Liver (tissue), 10 donors: ENCODE measurements at places on chromosomes 7 and 10. TPM values are rescaled to one million over a fixed set of nuclear protein-coding genes. Genes with fewer than 3 reads are reported as not detected.

DNA sequence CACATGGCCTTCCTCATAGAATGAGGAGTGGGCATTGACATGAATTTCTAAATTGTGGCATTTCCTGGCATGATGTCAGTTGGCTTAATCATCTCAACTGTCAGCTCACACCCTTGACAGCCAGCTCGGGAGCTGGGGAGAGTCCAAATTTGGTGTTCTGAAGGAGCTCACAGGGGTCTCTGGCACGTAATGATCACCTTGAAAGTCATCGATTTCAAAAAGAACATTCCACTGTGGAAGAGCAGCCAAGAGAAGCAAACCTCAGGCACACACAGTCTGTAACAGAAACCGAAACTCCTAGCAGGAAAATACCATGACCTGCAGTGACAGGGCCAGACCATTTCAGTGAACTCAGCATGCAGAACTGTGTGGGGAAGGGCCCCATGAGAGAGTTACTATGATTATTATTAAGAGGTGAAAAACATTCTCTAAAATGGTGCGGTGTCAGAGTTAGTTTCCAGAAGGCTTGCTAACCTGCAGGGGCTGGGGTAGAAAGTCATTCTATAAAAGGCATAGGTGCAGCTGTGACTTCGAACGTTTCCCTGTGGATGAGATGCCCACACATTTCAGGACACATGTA, 26.4 kb upstream of the KLF6 start:
- H3K36me3 ChIP-seq = no peaks in the 10 kb centered on the region
- H3K4me1 ChIP-seq = peaks cover 8% of the 10 kb centered on the region
- no peaks in the 10 kb centered on the region for H3K27me3 ChIP-seq
- peak overlapping the region; percentile 25 for H3K4me3 ChIP-seq
- DNase-seq = no peak

The FHIP2A gene
- 14.4 TPM for total RNA-seq

DNA sequence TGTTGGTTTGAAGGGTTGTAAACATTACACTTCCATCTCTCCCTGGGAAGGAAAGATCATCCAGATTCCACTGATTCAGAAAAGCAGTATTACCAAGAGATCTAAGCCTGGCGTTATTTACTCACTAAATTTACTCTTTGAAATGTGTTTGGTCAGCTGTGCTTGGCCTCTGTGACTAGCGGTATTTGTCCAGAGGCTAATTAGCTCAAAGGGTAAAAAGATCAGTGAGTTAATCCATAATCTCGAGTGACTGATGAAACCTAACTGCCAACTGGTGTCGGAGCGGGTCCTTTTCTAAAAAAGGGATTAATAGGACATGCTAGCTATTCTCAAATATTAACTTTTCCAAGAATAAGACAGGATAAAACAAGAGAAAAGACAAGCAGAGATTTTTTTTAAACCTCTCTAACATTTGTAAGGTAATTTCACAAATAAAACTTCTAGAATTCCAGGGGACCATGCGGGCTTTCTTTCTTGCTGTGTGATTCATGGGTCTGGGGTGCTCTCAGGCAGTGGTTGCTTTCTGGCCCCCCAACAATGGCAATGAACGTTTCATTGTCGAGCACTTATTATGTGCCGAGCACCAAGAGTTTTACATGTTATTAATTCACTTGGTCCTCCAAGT, 247.3 kb upstream of the AOAH start:
- no peaks in the 10 kb centered on the region for H3K36me3 ChIP-seq
- peak overlapping the region; percentile 65 for H3K27ac ChIP-seq
- peak overlapping the region; percentile 8 for H3K4me3 ChIP-seq
- DNase-seq = no peak
- H3K4me1 ChIP-seq = peaks cover 29% of the 10 kb centered on the region

DNA sequence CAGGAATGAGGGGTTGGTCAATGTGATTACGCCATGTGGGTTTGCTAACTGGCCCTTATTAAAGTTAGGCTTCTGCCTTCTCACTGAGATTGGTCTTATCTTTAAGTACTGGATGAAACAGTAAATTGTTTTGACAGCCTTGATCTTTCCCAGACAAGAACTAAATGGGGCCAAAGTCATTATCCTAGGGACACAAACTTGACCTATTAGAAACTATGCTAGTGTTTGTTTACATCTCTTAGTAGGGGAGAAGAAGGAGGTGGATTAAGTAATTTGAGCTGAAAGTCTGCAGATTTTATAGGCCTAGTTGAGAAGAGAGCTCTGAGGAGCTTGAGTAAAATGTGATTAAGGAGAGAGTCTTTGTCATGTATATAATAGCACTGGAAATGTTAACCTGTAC, 386.9 kb downstream of the HTR7 start:
- H3K4me3 ChIP-seq = no peak overlapping the region
- no peaks in the 10 kb centered on the region for H3K36me3 ChIP-seq
- no peak for DNase-seq
- no peak overlapping the region for H3K27ac ChIP-seq
- no peaks in the 10 kb centered on the region for H3K4me1 ChIP-seq
- no peaks in the 10 kb centered on the region for H3K27me3 ChIP-seq

DNA sequence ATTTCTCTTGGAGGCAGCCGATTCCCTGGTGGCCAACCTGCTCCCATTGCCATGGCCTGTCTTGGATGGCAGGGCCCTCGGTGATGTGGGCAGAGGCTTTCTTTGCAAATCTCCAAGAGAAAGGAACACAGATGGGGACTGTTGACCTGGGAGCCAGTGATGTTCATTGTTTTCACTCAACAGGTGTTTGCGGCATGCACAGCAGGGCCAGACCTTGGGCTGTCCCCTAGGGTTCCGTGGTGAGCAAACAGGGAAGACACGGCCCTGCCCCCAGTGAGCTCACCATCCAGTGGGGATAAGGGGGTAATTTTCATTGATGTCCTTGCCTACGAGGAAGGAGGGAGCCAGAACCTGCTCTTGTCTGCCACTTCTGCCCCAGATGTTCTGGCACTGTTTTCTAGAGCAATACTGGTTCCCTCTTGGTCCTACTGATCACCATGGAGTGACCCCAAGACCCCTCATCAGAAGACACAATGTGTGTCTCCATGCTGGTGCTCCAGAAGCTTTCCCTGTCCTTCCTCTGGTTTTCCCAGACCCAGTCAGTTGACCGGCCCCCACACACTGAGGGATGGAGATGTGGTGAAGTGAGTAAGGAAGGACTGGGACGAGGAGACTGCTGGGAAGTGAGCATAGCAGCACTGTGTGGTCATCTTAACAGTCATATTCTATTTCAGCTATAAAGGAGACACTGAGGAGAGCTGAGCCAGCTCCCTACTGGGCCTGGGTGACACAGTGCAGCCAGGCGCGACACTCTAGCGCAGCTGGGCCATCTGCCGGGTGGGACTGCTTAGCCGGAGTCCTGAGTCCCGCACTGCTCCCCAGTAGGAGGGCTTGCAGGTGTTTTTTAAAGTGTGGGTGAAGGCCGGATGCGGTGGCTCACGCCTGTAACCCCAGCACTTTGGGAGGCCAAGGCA, 20.4 kb upstream of the FIGNL1 start:
- H3K27ac ChIP-seq = no peak overlapping the region
- no peaks in the 10 kb centered on the region for H3K36me3 ChIP-seq
- peaks cover 4% of the 10 kb centered on the region for H3K4me1 ChIP-seq
- DNase-seq = no peak
- no peaks in the 10 kb centered on the region for H3K27me3 ChIP-seq

The SPDYE18 gene
- 0.75 TPM for total RNA-seq

The DKK1 gene
- total RNA-seq = 1.1 TPM

- H3K27me3 ChIP-seq = peaks cover 5% of the 10 kb centered on the region
- H3K4me3 ChIP-seq = no peak overlapping the region
- H3K27ac ChIP-seq = no peak overlapping the region
- no peak for DNase-seq
Measured at GRCh38 chr10:130352291-130352645, 216.1 kb downstream of the GLRX3 start.

- H3K4me1 ChIP-seq = no peaks in the 10 kb centered on the region
- H3K4me3 ChIP-seq = no peak overlapping the region
- H3K36me3 ChIP-seq = peaks cover 40% of the 10 kb centered on the region
- no peaks in the 10 kb centered on the region for H3K27me3 ChIP-seq
- H3K27ac ChIP-seq = no peak overlapping the region
Measured at GRCh38 chr10:6108631-6109443, 20.0 kb downstream of the RBM17 start.

The NPY4R gene
- not detected for total RNA-seq

GRCh38 chr7:143256932-143257331, 6.3 kb upstream of the GSTK1 start:
- H3K4me1 ChIP-seq = peaks cover 6% of the 10 kb centered on the region
- no peaks in the 10 kb centered on the region for H3K36me3 ChIP-seq
- H3K27me3 ChIP-seq = no peaks in the 10 kb centered on the region
- DNase-seq = no peak

DNA sequence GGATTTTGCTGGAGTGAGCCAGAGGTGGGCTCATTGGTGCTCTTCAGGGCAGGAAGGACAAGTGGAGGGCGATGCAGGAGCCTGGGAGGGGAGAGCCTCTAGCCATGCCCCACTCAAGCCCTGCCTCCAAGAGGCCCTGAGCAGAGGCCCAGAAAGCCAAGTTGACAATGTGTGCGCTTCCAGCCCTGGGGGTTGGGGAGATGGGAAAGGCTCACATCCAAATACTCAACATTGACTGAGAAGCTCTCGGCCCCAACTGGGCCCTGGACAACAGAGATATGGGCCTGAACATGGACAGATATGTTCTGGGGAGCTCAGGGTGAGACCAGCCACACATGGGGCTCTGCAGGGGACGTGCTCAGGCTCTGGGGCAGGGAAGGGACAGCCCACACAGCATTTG, 39.0 kb downstream of the FRMPD2 start:
- no peaks in the 10 kb centered on the region for H3K4me1 ChIP-seq
- H3K27me3 ChIP-seq = no peaks in the 10 kb centered on the region
- no peak overlapping the region for H3K27ac ChIP-seq
- no peak overlapping the region for H3K4me3 ChIP-seq

DNA sequence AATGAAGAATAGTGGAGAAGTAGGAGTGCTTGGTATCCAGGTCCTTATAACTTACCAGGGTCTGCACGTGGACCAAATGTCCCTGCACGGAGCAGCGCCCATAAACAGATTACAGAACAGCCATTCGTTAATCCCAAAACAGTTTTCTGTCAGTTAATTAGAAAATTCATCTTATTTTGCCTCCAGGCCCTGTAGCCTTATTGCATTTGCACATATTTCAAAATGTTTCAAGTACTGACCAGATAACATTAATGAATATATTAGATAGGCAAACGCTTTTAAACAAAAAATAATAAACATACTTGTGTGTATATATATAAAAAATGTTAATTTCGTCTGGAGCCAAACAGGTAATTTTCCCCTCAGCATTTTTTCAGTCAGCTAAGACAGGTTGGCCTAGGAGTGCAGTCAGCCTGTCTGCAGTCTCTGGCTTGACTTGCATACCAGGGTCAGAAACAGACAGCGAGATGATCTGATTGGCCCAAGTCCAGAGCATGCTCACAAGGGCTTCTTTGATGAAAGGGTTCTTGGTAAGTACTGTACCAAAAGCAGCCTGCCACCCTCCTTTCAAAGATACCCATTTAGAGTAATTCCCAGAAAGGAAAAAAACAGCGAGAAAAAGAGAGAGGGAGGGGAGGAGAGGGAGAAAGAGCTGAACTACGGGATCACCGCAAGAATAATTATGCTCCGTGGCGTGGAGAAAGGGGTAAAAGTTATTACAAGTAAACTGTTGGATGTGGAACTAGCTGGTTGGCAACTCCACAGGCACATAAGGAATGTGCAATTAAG, 194.4 kb upstream of the TCF7L2 start:
- peaks cover 17% of the 10 kb centered on the region for H3K4me1 ChIP-seq
- no peaks in the 10 kb centered on the region for H3K36me3 ChIP-seq
- no peak overlapping the region for H3K27ac ChIP-seq
- no peak for DNase-seq
- no peaks in the 10 kb centered on the region for H3K27me3 ChIP-seq

- no peaks in the 10 kb centered on the region for H3K27me3 ChIP-seq
- no peak for DNase-seq
- H3K27ac ChIP-seq = no peak overlapping the region
- H3K36me3 ChIP-seq = no peaks in the 10 kb centered on the region
- no peak overlapping the region for H3K4me3 ChIP-seq
Measured at GRCh38 chr7:149825567-149826343, 12.4 kb upstream of the ZNF862 start.

The CUZD1 gene
- total RNA-seq = 0.17 TPM

DNA sequence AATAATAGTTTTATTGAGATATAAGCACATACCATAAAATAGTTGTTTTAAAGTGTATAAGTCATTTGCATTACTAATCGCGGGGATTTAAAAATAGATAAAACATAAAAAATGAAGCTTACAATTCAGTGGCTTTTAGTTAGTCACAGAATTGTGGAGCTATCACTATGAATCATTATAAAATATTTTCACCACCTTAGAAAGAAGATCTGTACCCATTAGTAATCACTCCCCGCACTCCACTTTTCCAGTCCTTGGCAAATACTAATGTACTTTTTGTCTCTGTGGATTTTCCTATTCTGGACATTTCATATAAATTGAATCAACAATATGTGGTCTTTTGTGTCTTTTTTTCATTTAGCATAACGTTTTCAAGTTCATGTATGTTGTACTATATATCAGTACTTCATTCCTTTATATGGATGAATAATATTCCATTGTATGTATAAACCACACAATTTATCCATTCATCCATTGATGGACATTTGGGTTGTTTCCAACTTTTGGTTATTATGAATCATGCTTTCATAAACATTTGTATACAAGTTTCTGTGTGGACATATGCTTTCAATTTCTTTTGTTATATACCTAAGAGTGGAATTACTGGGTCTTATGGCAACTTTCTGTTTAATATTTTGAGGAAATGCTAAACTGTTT, 162.5 kb downstream of the MAGI2 start:
- no peak for DNase-seq
- H3K4me1 ChIP-seq = peaks cover 5% of the 10 kb centered on the region
- H3K36me3 ChIP-seq = no peaks in the 10 kb centered on the region
- no peak overlapping the region for H3K27ac ChIP-seq
- H3K27me3 ChIP-seq = no peaks in the 10 kb centered on the region

DNA sequence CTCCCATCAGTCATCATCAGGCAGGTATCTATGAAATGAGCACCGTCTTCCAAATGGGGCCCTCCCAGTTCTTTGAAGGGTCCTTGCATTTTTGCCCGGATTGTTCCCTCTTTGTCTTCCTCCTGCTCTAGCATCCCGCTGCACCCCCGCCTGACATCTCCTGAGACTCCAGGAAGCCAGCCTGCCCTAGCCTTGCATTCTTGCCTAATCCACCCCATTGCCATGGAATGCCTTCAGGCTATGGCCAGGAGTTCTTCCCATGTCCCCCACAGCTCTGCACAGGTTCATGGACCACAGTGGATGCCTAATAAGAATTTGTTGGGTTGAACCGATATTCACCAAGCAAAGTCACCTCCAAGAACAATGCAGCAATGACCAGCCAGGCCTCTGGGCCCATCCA, 62.1 kb downstream of the ZMIZ1 start:
- no peak for DNase-seq
- no peak overlapping the region for H3K27ac ChIP-seq
- H3K4me3 ChIP-seq = no peak overlapping the region
- no peaks in the 10 kb centered on the region for H3K36me3 ChIP-seq
- H3K4me1 ChIP-seq = peaks cover 41% of the 10 kb centered on the region

DNA sequence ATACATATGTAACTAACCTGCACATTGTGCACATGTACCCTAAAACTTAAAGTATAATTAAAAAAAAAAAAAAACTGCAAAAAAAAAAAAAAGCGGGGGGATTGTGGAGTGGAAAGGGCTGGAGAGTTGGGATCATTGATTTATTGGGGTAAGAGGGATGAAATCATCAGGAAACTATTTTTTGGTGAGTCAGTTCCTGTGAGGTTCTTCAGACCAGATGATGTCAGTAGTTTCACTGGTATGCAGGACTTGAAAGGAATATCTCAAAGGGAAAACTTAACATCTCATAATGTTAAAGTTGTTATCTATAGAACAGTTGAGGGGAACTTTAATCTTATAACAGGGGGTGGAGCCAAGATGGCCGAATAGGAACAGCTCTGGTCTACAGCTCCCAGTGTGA, 32.6 kb upstream of the TECTB start:
- no peak overlapping the region for H3K4me3 ChIP-seq
- H3K27me3 ChIP-seq = no peaks in the 10 kb centered on the region
- DNase-seq = no peak
- H3K36me3 ChIP-seq = no peaks in the 10 kb centered on the region
- H3K27ac ChIP-seq = no peak overlapping the region

The SLC26A5 gene
- 0.67 TPM for total RNA-seq
